ENCODE measurements at places on chromosomes 7 and 10.
A peak's percentile ranks its signal among the peaks of the same experiment; 100 is the strongest.

GRCh38 chr7:130662426-130662825 is 6.1 kb downstream of the COPG2 start:
- no peak for DNase-seq

DNA sequence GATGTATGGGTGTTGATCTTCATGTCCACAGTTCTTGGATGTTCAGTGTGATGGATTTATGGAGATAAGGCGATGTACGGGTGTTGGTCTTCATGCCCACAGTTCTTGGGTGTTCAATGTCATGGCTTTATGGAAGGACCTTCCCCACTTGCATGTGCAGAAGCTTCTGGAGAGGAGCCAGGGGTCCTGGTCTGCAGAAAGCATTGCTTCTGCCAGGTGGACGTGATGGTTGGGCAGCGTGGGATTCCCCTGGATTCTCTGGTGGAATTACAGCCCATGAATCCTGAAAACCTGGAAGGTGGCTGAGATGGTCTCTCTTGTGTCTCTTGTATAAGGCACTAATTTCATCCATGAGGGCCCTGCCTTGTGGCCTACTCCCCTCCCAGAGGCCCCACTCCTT is 183.7 kb upstream of the TCERG1L start:
- no peak for DNase-seq

- no peak for DNase-seq
Measured at GRCh38 chr7:136066304-136067143, 89.4 kb upstream of the MTPN start.

DNA sequence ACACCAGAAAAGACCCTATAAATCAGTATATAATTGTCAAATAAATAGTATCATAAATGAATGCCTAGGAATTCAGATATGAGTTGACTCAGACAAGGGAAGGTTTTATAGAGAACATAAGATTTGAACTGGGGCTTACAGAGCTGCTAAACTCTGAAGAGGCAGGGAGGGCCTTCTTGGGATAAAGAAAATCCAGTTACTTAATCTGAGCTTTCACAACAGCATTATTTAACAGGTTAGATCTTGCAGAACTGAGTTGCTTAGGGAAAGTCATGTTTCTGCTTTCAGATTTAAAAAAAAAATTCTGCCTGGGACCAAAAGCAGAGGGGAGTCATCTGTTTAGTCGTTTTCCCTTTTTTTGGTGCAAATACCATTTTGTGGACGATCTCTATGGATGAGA is 594.8 kb upstream of the FZD8 start:
- no peak for DNase-seq

DNA sequence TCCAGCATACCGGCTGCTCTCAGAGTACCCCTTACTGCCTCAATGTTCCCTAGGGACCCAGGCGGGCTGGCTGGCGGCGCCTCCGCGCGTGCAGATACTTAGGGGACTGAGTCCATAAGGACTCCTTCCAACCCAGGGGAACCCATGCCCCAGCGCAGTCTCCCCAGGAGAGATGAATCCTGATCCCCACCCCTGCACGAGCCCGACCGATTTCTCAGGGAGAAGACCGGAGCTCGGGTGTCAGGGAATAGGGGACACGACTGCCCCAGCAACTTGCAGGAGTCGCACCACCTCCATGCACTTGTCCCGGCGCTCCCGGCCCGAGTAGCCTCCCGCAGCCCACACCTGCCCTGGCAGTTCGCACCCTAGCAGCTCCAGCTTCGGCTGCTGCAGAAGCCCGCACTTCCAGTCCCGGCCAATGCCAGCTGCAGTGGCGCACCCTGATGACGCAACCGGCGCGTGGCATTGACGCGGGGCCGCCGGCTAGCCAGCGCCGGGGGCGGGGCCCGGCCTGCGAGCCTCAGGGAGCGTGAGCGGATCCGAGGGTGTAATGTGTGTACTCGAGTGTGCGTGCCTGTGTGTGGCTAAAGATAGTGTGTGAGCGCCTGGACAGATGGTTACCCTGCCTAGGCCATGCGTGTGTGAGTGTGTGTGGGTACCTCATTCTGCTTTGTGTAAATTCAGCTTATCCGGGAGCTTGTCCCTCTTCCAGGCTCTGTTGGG is at the start of gene GPAM:
TSS of gene GPAM (minus strand) at position 437 of the 723 bp plus-strand sequence. CDS start 1,981 bp downstream, outside the sequence.
- DNase-seq = peak; percentile 98

DNA sequence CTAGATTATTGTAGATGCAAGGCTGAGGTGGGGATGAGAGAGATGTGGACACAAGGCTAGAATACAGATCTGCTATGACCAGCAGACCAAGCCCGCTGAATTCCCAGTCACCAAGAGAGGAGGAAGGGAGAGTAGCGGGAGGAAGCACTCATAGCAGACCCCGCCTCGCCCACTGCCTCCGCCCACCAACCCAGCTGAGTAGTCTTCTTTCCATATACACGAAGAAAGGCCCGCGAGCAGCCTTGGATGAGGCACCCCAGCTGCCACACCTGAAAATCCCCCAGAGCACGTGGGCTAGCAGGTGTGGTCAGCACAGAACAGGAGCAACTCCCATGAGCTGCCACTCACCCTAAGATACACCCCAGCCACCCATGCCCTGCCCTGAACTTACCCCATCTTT is 7.9 kb upstream of the H2BK1 start:
- no peak for DNase-seq
